Osteoblast (primary cell): ENCODE measurements at places on chromosomes 2 and 18. TPM values are rescaled to one million over a fixed set of nuclear protein-coding genes. Genes with fewer than 3 reads are reported as not detected.

GRCh38 chr2:120012363-120012762 is 514 bp upstream of the EPB41L5 start:
- peaks cover 10% of the 10 kb centered on the region for H3K4me1 ChIP-seq
- H3K27me3 ChIP-seq: no peaks in the 10 kb centered on the region
- DNase-seq: no peak
- peak overlapping the region; percentile 86 for H3K4me3 ChIP-seq
- H3K27ac ChIP-seq: no peak overlapping the region
- H3K36me3 ChIP-seq: no peaks in the 10 kb centered on the region

- H3K27me3 ChIP-seq: no peaks in the 10 kb centered on the region
- DNase-seq: no peak
- no peaks in the 10 kb centered on the region for H3K4me1 ChIP-seq
- no peak overlapping the region for H3K4me3 ChIP-seq
Measured at GRCh38 chr2:177767768-177768167, 304.8 kb downstream of the PDE11A start.

GRCh38 chr2:212732860-212733259 is 194.3 kb upstream of the ERBB4 start:
- no peak overlapping the region for H3K27ac ChIP-seq
- H3K4me1 ChIP-seq: no peaks in the 10 kb centered on the region
- DNase-seq: no peak
- no peaks in the 10 kb centered on the region for H3K27me3 ChIP-seq
- H3K4me3 ChIP-seq: no peak overlapping the region
- no peaks in the 10 kb centered on the region for H3K36me3 ChIP-seq

- H3K4me3 ChIP-seq: no peak overlapping the region
- H3K4me1 ChIP-seq: no peaks in the 10 kb centered on the region
- H3K36me3 ChIP-seq: no peaks in the 10 kb centered on the region
- H3K27ac ChIP-seq: no peak overlapping the region
Measured at GRCh38 chr18:5159080-5159479, 38.0 kb downstream of the AKAIN1 start.

GRCh38 chr2:59690849-59691248 is 862.6 kb downstream of the BCL11A start:
- H3K4me3 ChIP-seq: no peak overlapping the region
- H3K27ac ChIP-seq: no peak overlapping the region
- H3K27me3 ChIP-seq: no peaks in the 10 kb centered on the region
- H3K36me3 ChIP-seq: no peaks in the 10 kb centered on the region
- no peak for DNase-seq

- no peaks in the 10 kb centered on the region for H3K27me3 ChIP-seq
- peak overlapping the region; percentile 27 for H3K27ac ChIP-seq
- peaks cover 5% of the 10 kb centered on the region for H3K4me1 ChIP-seq
- no peak overlapping the region for H3K4me3 ChIP-seq
- DNase-seq: no peak
Measured at GRCh38 chr2:151157000-151157735, 104.5 kb downstream of the RBM43 start.

GRCh38 chr2:239638376-239638775 is 237.6 kb upstream of the HDAC4 start:
- DNase-seq: no peak
- H3K36me3 ChIP-seq: no peaks in the 10 kb centered on the region
- no peaks in the 10 kb centered on the region for H3K27me3 ChIP-seq
- no peak overlapping the region for H3K4me3 ChIP-seq
- H3K4me1 ChIP-seq: no peaks in the 10 kb centered on the region

GRCh38 chr2:209496586-209496982 is 72.7 kb downstream of the MAP2 start:
- peak overlapping the region; percentile 46 for H3K27ac ChIP-seq
- no peak for DNase-seq
- no peaks in the 10 kb centered on the region for H3K27me3 ChIP-seq
- H3K4me1 ChIP-seq: peaks cover 20% of the 10 kb centered on the region
- no peaks in the 10 kb centered on the region for H3K36me3 ChIP-seq

GRCh38 chr2:191176305-191176704 is 25.5 kb upstream of the STAT4 start:
- H3K27me3 ChIP-seq: no peaks in the 10 kb centered on the region
- H3K36me3 ChIP-seq: no peaks in the 10 kb centered on the region
- H3K4me1 ChIP-seq: peaks cover 40% of the 10 kb centered on the region
- no peak overlapping the region for H3K27ac ChIP-seq

DNA sequence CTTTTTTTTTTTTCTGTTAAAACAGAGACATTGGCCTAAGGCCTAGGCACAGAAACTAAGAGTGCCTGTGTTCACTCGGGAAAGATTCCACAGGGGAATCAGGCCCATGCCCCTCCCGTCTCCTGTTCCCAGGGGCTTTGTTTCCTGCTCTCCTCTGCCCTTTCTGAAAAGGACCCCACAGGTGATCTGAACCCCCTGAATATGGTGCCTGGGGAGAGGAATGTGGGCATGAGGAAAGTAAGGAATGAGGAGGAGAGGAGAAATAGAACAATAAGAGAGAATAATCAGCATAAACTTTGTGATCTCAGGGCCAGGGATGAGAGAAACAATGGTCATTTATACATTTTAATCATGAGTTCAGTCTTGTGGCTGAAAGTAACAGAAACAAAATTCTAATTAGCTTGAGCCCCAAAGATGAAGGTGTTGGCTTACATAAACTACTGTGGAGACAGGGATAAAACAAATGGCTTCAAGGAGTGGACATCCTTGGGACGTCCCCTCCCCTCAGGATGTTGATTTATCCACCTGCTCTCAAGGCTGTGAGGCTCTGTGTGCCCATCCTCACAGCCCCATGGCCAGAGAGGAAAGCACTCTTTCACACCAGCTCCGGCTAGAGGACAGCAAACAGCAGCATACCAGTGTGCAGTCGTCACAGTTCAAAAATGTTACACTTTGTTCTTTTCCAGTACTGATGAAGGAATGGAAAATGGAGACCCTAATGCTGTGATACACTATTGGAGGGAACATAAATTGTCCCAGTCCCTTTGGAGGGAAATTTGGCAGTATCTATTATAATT is 46.4 kb upstream of the MRPL33 start:
- DNase-seq: peak; percentile 88
- peak overlapping the region; percentile 39 for H3K27ac ChIP-seq
- no peaks in the 10 kb centered on the region for H3K27me3 ChIP-seq
- H3K4me3 ChIP-seq: no peak overlapping the region
- H3K36me3 ChIP-seq: no peaks in the 10 kb centered on the region

GRCh38 chr18:47528343-47528742 is 276.9 kb upstream of the SKOR2 start:
- H3K36me3 ChIP-seq: no peaks in the 10 kb centered on the region
- no peak overlapping the region for H3K27ac ChIP-seq
- no peak overlapping the region for H3K4me3 ChIP-seq
- no peaks in the 10 kb centered on the region for H3K27me3 ChIP-seq
- H3K4me1 ChIP-seq: no peaks in the 10 kb centered on the region
- DNase-seq: no peak

- peaks cover 1% of the 10 kb centered on the region for H3K4me1 ChIP-seq
- no peak overlapping the region for H3K4me3 ChIP-seq
- no peaks in the 10 kb centered on the region for H3K27me3 ChIP-seq
- H3K27ac ChIP-seq: no peak overlapping the region
- no peaks in the 10 kb centered on the region for H3K36me3 ChIP-seq
- no peak for DNase-seq
Measured at GRCh38 chr18:79356435-79356834, 39.3 kb upstream of the NFATC1 start.

DNA sequence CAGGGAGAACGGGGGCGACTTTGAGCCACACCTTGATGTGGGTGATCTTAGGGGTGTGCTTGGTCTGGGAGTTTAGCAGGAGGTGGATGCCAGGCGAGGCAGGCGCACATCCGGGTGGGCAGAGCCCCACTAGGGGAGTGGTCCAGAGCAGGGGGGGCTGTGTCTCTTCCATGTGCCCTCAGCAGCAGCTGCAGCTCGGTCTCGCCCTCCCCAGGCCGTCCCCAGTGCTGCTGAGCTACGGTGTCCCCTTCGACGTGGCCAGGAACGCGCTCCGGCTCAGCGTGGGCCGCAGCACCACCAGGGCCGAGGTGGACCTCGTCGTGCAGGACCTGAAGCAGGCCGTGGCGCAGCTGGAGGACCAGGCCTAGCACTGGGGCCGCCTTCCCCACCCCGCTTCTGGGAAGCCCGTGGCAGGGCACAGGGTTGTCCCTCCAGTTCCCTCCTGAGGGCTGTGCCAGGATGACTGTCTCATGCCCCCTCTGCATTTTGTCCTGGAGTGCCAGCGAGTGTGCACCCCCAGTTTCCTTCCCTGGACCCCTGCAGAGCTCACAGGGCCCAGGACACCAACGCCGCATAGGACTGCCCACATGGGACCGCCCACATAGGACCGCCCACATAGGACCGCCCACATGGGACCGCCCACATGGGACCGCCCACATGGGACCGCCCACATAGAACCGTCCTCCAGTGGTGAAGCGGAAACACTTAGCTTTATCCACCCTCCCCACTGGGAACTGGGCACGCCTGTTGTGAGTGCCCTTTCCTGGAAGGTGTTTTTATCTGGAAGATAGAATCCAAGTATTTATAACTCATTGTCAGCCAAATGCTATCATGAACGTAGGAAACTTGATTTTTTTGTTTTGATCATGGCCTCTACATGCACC is 1.9 kb upstream of the ESPNL start:
- H3K4me3 ChIP-seq: no peak overlapping the region
- no peaks in the 10 kb centered on the region for H3K27me3 ChIP-seq
- H3K36me3 ChIP-seq: no peaks in the 10 kb centered on the region
- H3K27ac ChIP-seq: no peak overlapping the region
- no peaks in the 10 kb centered on the region for H3K4me1 ChIP-seq

DNA sequence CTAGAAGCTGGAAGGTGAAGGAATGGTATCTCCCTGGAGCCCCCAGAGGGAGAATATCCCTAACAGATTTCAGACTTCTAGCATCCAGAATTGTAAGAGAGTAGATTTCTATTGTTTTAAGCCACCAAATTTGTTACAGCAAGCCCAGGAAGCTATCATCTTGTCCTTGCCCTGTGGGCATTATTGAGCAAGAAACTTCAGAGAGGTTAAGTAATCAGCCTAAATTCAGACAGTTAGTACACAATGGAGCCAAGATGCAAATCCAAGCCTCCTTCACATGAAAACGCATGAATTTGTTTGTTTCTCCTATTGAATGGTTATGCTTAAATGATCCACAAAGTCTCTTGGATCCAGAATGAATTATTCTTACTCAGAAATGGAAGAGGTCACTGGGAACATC is 55.2 kb upstream of the TRIB2 start:
- no peaks in the 10 kb centered on the region for H3K36me3 ChIP-seq
- H3K4me1 ChIP-seq: no peaks in the 10 kb centered on the region
- H3K27ac ChIP-seq: no peak overlapping the region
- DNase-seq: no peak
- no peaks in the 10 kb centered on the region for H3K27me3 ChIP-seq

DNA sequence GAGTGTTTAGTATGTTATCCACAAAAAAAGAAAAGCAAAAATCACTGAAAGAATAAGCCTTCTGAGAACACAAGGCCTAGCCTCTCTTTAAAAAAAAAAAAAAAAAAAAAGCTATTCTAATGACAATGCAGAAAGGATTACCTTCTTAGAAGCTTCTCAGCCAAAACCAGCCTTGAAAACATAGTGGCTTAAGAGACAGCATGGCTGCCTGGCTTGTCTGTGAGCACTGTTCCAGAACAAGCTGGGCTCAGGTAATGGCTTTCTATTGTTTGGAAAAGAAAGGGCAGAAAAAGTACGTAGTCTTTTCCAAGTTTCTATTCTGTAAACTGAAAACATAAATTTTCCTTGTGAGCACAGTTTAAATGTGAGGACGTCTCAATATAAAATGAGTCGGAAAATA is 119.5 kb downstream of the MAP3K20 start:
- H3K36me3 ChIP-seq: peaks cover 19% of the 10 kb centered on the region
- peaks cover 28% of the 10 kb centered on the region for H3K4me1 ChIP-seq
- no peak for DNase-seq
- H3K4me3 ChIP-seq: no peak overlapping the region
- no peaks in the 10 kb centered on the region for H3K27me3 ChIP-seq
- H3K27ac ChIP-seq: no peak overlapping the region

DNA sequence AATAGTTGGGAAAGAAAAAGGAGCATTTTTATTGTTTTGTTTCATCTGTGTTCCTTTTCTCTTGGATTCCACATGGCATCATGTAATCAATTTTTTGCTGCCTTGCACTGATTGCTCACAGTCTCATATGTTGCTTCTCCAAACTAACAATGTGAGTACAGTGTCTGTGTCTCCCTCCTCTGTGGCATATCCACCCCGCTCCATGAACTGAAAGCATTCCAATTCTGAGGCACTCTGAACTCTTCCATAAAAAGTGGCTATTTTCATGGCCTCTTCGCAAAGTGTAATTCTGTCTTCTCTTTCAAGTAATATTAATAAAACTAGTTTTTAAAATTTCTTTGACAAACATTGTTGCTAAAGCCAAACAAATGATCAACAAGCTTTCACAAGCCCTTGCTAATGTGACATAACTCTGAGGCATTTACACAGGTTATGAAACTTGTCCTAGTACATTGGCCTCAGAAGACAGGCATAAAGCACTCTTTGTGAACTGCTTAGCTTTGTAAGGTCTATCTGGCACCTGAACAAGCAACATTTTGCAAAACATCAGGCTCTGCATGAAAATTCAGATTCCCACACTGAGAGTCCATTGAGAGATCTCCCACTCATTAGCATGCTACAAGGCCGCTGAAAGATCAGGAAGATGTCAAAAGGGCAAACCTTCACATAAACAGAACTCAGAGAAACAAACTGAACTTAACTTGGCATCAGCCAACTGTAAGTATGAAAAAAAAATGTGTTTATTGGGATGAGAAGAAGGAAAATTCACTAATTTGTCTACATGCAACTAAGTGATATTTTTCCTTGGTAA is 33.0 kb downstream of the GPR75 start:
- no peaks in the 10 kb centered on the region for H3K27me3 ChIP-seq
- no peaks in the 10 kb centered on the region for H3K36me3 ChIP-seq
- no peaks in the 10 kb centered on the region for H3K4me1 ChIP-seq

GRCh38 chr2:101223814-101224231 is 28.9 kb upstream of the CNOT11 start:
- no peaks in the 10 kb centered on the region for H3K36me3 ChIP-seq
- no peak overlapping the region for H3K27ac ChIP-seq
- H3K27me3 ChIP-seq: no peaks in the 10 kb centered on the region
- no peaks in the 10 kb centered on the region for H3K4me1 ChIP-seq
- DNase-seq: peak; percentile 66
- H3K4me3 ChIP-seq: peak overlapping the region; percentile 13

GRCh38 chr18:31581498-31582197 is 10.0 kb upstream of the TTR start:
- DNase-seq: peak; percentile 61
- no peak overlapping the region for H3K27ac ChIP-seq
- no peaks in the 10 kb centered on the region for H3K4me1 ChIP-seq
- H3K27me3 ChIP-seq: no peaks in the 10 kb centered on the region
- no peak overlapping the region for H3K4me3 ChIP-seq

- no peaks in the 10 kb centered on the region for H3K36me3 ChIP-seq
- no peaks in the 10 kb centered on the region for H3K27me3 ChIP-seq
- H3K4me3 ChIP-seq: no peak overlapping the region
- no peak overlapping the region for H3K27ac ChIP-seq
Measured at GRCh38 chr2:157971702-157972101, 95.6 kb upstream of the ACVR1 start.

- no peaks in the 10 kb centered on the region for H3K36me3 ChIP-seq
- no peak overlapping the region for H3K4me3 ChIP-seq
- no peak overlapping the region for H3K27ac ChIP-seq
- no peaks in the 10 kb centered on the region for H3K27me3 ChIP-seq
- DNase-seq: no peak
Measured at GRCh38 chr2:216644842-216645635, 11.8 kb downstream of the IGFBP2 start.

Gene ADD2
- not detected in 2 replicates for total RNA-seq

Gene CHRNG
- total RNA-seq: not detected in 2 replicates

Gene ATP6V1C2
- under 0.01 TPM in 2 replicates for total RNA-seq

Gene LTBP1
- total RNA-seq: 158 and 224 TPM in 2 replicates

Gene SULT1C4
- total RNA-seq: not detected in 2 replicates

Gene MPV17
- total RNA-seq: 98.8 and 112 TPM in 2 replicates

Gene ACVR1
- 52.5 and 53.9 TPM in 2 replicates for total RNA-seq

Gene PXDN
- total RNA-seq: 307 and 324 TPM in 2 replicates
